ENCODE measurements at places on chromosomes 3 and 15. TPM values are rescaled to one million over a fixed set of nuclear protein-coding genes. Genes with fewer than 3 reads are reported as not detected.

DNA sequence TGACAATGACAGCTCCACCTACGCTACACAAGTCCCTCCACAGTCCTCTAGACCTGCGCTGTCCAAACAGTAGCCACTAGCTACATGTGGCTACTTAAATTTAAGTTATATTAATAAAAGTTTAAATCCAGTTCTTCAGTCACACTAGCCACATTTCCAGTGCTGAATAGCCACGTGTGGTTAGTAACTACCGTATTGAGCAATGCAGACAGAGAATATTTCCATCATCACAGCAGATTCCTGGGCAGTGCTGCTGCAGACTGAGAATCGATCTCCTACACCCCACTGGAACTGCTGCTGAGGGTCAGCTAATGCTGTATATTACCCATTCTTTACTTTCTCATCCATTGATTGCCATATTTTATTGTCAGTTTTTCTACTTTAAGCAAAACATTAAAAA lies 40.9 kb downstream of the HDC start:
- no peak overlapping the region for H3K4me3 ChIP-seq
- DNase-seq: no peak
- H3K4me1 ChIP-seq: no peaks in the 10 kb centered on the region
- no peaks in the 10 kb centered on the region for H3K36me3 ChIP-seq

GRCh38 chr3:113212150-113212843 lies 940 bp downstream of the BOC start:
- DNase-seq: peak; percentile 34
- H3K4me3 ChIP-seq: peak overlapping the region; percentile 70
- no peaks in the 10 kb centered on the region for H3K36me3 ChIP-seq
- no peaks in the 10 kb centered on the region for H3K27me3 ChIP-seq

DNA sequence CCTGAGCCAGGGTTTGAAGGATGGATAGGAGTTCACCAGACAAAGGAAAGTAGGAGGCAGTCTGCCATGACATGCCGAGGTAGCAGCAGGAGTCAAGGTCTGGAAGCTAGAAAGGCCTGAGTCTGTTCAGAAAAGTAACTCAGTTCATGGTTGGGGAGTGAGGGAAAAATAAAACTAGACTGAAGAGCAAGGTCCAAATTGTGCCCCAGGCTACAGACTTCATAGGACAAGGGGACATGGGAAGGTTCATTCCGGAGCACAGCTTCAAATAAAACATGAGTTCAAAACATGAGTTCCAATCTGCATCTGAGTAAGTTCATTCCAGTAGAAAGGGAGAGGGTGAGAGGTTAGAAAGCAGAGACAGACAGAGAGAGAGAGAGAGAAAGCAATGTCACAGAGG lies 39.7 kb downstream of the BFSP2 start:
- no peak overlapping the region for H3K4me3 ChIP-seq
- H3K27ac ChIP-seq: no peak overlapping the region
- no peaks in the 10 kb centered on the region for H3K27me3 ChIP-seq
- DNase-seq: no peak
- H3K4me1 ChIP-seq: peaks cover 10% of the 10 kb centered on the region
- no peaks in the 10 kb centered on the region for H3K36me3 ChIP-seq

DNA sequence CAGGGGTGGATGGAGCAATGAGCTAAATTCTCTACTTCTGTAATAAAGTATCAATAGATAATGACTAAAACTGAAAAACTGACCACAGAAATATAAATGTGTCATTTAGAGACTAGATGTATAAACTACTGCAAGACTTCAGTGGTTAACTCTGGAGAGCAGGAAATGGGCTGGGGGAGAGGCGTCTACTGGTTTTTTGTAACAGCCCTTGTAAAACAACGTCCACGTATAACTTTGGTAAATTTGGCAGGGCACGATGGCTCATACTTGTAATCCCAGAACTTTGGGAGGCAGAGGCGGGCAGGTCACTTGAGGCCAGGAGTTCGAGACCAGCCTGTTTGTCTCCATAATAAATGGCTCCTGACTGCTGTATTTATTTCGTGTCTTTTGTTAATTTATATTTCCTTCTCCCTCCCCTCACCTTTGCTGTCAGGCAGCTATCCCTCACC lies 12.5 kb downstream of the RAB27A start:
- H3K27ac ChIP-seq: no peak overlapping the region
- peaks cover 19% of the 10 kb centered on the region for H3K4me1 ChIP-seq

GRCh38 chr3:114439284-114439683 lies 145.5 kb downstream of the TIGIT start:
- no peaks in the 10 kb centered on the region for H3K36me3 ChIP-seq
- DNase-seq: no peak
- no peaks in the 10 kb centered on the region for H3K27me3 ChIP-seq
- H3K27ac ChIP-seq: no peak overlapping the region

GRCh38 chr15:52651868-52652267 lies 27.3 kb downstream of the ATOSA start:
- peak overlapping the region; percentile 41 for H3K27ac ChIP-seq
- no peak overlapping the region for H3K4me3 ChIP-seq
- peaks cover 45% of the 10 kb centered on the region for H3K4me1 ChIP-seq
- DNase-seq: peak; percentile 63
- no peaks in the 10 kb centered on the region for H3K27me3 ChIP-seq

DNA sequence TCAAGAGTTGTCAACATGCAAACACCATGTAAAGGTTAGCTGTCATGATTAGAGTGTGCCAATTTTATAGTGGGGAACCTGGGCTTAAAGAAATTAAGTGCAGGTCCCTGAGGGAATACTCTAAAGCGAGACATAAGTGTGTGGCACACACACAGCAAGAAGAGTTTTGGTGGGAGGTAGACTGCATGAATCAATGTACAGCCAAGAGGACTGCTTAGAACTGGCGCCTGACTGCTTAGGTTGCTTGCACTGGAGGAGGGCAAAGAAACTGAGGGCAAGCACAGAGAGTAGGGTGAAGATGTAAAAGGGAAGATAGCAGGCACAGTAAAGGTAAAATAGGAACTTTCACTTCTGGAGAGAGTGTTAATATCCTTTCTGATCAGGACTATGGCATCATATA lies 184.9 kb downstream of the SOX2 start:
- no peaks in the 10 kb centered on the region for H3K36me3 ChIP-seq
- no peak overlapping the region for H3K4me3 ChIP-seq
- H3K27ac ChIP-seq: no peak overlapping the region
- no peak for DNase-seq

DNA sequence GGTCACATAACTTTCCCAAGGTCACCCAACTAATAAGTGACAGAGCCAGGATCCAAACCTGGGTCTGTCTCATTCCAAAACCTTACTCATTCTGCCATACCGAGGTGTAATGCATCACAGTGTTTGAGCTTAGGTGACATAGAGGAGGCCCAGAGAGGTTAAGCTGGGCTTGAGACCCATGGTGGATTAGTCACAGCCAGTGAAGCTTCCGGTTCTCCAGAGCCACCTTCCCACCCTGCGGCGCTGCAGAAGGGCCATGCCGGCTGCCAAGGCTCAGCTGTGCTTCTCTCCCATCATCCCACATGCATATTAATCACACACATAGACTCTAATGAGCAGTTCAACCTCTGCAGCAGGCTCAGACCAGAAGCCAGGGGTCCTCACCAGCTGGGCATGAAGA lies 42.2 kb downstream of the SPSB4 start:
- peaks cover 78% of the 10 kb centered on the region for H3K4me1 ChIP-seq
- DNase-seq: peak; percentile 46
- no peak overlapping the region for H3K4me3 ChIP-seq
- H3K36me3 ChIP-seq: no peaks in the 10 kb centered on the region
- H3K27me3 ChIP-seq: no peaks in the 10 kb centered on the region
- H3K27ac ChIP-seq: peak overlapping the region; percentile 73

GRCh38 chr3:64388886-64389285 lies 163.6 kb upstream of the PRICKLE2 start:
- no peaks in the 10 kb centered on the region for H3K4me1 ChIP-seq
- H3K27ac ChIP-seq: no peak overlapping the region
- H3K4me3 ChIP-seq: no peak overlapping the region

Gene ZNF385D
- total RNA-seq: 3.9 TPM

DNA sequence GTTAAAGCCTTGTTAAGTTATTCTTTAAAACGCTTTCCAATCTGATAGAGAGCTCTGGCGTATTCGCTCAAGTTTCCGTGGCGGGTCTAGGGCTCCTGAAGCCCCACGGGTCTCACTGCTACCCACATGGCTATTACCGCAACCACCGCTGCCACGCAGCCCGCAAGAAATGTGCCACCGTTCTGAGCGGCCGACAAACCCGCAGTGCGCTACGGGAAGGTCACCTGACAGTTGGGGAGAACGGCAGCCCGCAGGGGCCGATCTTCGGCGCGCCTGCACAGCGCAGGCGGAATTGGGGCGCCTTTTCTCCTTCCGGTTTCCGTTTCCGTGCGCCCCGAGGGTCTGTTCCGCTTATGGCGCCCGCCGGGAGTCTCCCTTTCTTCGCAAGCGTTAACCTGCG lies 76.6 kb upstream of the SNRPN start:
- no peak overlapping the region for H3K27ac ChIP-seq
- no peaks in the 10 kb centered on the region for H3K36me3 ChIP-seq
- DNase-seq: peak; percentile 37
- H3K4me3 ChIP-seq: no peak overlapping the region
- H3K27me3 ChIP-seq: no peaks in the 10 kb centered on the region

DNA sequence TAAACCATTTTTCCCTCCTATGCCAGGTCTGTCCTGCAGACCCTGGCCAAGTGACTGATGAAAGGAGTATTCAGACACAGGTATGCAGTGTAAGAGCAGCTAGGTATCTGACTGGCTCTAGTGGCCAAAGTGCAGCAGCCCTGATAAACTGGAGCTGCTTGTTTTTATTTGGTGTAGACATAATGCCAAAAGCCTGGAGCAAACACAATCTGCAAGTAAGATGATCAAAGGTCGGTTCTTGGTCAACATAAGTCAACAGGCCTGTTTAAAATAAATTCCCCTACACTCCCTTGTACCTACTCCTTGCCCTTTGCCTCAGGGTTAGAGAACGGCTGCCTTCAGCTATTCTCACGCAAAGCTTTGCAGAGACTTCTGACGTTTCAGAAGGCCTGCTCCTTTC lies 1003.1 kb downstream of the ZPLD1 start:
- H3K27ac ChIP-seq: no peak overlapping the region
- H3K4me1 ChIP-seq: no peaks in the 10 kb centered on the region
- no peaks in the 10 kb centered on the region for H3K27me3 ChIP-seq
- DNase-seq: no peak
- no peaks in the 10 kb centered on the region for H3K36me3 ChIP-seq

- no peaks in the 10 kb centered on the region for H3K27me3 ChIP-seq
- H3K4me3 ChIP-seq: no peak overlapping the region
- DNase-seq: no peak
- no peaks in the 10 kb centered on the region for H3K36me3 ChIP-seq
These were observed 9.4 kb downstream of the IGSF11 start for GRCh38 chr3:119025171-119025795.

GRCh38 chr15:62964251-62964650 lies 78.3 kb upstream of the TPM1 start:
- DNase-seq: no peak
- H3K4me3 ChIP-seq: no peak overlapping the region
- no peak overlapping the region for H3K27ac ChIP-seq
- no peaks in the 10 kb centered on the region for H3K36me3 ChIP-seq

Gene ARGFX
- not detected for total RNA-seq

DNA sequence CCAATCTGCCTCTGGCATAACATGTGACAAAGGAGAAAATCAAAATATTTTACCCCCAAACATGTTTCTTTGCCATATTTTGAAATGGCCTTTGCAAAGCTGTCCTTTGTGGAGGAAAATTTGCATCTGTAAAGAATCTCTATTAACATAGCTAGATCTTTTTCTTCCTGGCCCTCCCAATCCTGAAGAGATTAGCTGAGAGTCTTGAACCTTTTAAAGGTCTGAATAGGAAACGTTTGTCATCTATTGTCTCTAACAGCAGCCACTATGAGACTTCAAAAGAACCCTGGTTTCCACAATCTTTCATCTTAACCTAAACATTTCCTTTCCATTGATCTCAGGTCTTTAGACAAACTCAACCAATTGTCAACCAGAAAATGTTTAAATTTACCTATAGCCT lies 520.9 kb upstream of the TGFBR2 start:
- H3K4me3 ChIP-seq: no peak overlapping the region
- no peaks in the 10 kb centered on the region for H3K36me3 ChIP-seq
- no peak overlapping the region for H3K27ac ChIP-seq
- no peak for DNase-seq
- no peaks in the 10 kb centered on the region for H3K27me3 ChIP-seq

Gene ZBED2
- total RNA-seq: not detected

Gene GOLGA6L10
- total RNA-seq: 10.2 TPM

- H3K27me3 ChIP-seq: no peaks in the 10 kb centered on the region
- H3K4me3 ChIP-seq: no peak overlapping the region
- DNase-seq: no peak
- H3K36me3 ChIP-seq: no peaks in the 10 kb centered on the region
- H3K4me1 ChIP-seq: no peaks in the 10 kb centered on the region
These were observed 439.1 kb upstream of the GRM7 start for GRCh38 chr3:6421666-6422445.

DNA sequence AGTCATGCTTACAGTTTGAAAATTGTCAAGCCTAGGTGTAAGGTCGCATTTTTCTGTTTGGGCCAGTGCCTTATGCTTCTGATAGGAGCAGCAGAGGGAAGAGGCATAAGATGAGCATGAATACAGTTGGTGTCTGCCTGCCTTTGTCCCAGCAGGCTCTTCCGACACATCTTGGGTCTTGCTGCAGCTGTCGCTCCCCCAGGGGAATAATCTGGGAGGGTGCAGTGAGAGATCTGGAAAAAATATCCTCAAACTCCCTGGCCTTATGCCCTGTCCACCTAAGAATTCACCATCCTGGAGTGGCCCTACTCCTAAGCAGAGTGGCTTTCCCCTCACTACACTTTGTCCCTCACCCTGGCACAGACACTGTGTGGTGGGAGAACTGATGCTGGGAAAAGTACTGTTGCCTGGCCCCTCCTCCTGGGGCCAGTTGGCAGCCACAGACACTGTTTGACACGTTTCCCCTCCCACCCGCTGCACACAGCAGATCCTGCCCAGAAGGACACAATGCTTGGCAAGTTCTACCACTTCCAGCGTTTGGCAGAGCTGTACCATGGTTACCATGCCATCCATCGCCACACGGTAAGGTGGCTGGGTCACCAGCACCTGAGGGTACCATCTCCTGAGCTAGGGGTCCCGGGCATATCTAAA lies 21.1 kb upstream of the RHO start:
- peaks cover 13% of the 10 kb centered on the region for H3K36me3 ChIP-seq
- H3K27me3 ChIP-seq: no peaks in the 10 kb centered on the region
- H3K27ac ChIP-seq: no peak overlapping the region
- no peaks in the 10 kb centered on the region for H3K4me1 ChIP-seq
- H3K4me3 ChIP-seq: no peak overlapping the region

Gene XPC
- 33.2 TPM for total RNA-seq

Gene LYSMD2
- total RNA-seq: 8.0 TPM

DNA sequence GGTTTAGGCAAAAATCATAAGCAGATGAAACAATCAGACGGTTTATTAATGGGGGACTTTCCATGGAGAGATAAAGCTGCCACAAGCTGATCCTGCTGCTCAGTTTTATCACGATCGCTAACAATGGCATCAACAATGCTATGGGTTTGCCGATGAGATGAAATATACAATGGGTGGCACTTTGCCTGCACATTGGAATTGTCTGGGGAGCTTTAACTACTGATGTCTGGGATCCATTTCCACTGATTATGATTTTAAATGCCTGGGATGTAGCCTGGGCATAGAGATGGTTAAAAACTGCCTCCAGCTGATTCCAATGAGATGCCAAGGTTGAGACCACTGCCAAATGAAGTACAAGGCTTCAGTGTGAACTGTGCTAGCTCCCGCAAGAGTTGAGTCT lies 30.8 kb downstream of the CRYGS start:
- H3K4me1 ChIP-seq: no peaks in the 10 kb centered on the region
- no peak overlapping the region for H3K27ac ChIP-seq
- H3K27me3 ChIP-seq: no peaks in the 10 kb centered on the region

- no peaks in the 10 kb centered on the region for H3K27me3 ChIP-seq
- H3K36me3 ChIP-seq: no peaks in the 10 kb centered on the region
- DNase-seq: no peak
- no peak overlapping the region for H3K27ac ChIP-seq
These were observed 128.1 kb downstream of the RPL22L1 start for GRCh38 chr3:170741756-170742529.

Gene ACAD9
- 22.8 TPM for total RNA-seq
